ENCODE measurements at places on chromosomes 3 and 15.

DNA sequence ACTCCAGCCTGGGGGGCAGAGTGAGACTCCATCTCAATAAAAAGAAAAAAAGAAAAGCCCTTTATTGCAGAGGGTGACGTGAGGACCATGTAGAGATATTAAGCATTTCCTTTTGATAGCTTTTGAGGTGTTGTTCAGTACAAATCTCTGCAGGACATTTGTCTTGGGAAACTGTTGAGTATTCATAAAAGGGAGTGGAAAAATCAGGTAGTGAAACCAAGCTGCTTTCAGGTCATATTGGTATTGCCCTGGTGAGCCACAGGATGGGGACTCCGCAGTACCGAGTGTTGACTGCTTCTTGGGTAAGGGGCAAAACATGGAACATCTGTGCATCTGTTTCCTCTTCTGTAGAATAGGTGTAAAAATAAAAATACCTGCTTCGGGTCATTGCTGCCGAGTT lies 9.9 kb downstream of the ITPR1 start:
- no peak for DNase-seq

DNA sequence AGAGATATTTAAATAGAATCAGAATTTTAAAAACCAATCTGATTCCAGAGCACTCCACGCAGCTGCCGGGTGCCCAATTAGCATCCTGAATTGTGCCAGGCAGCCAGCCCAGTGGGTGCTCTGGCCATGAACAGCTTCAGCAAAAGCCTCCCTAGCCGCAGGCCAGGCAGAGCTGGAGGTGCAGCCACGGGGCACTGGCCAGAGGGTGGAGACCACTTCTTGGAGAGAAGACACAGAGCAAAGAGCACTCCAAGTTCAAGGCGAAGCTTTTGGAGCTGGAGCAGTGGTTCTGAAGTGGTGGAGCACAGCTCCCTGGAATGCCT lies 475.6 kb upstream of the PROK2 start:
- no peak for DNase-seq

DNA sequence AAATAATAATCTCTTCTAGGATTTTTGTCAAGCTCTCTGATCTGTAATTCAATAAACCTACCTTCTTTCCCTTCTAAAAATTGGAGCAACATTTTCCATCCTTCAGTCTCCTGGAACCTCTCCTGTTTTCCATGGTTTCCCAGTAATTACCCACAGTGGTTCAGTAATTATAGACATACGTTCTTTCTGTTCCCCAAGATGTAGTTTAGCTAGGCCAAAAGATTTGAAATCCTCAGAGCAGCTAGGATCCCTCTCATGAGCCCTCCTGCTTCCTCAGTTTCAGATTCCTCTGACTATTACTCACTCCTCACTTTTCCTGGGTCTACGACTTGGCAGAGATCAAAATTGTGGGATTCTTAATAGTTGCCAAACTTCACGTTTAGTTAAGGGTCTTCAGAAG lies 76.9 kb upstream of the IGSF10 start:
- no peak for DNase-seq

GRCh38 chr3:171840811-171841619 lies 2.1 kb upstream of the TMEM212 start:
- DNase-seq: no peak

GRCh38 chr3:82038556-82038955 lies 277.1 kb upstream of the GBE1 start:
- DNase-seq: no peak

All from activated T-helper 1 cell treated with anti-CD3 and anti-CD28 coated beads, Interleukin-2, amount 50 U/mL, for 16 hours (primary cell).